ENCODE measurements at places on chromosomes 1 and 21. TPM values are rescaled to one million over a fixed set of nuclear protein-coding genes. Genes with fewer than 3 reads are reported as not detected.

DNA sequence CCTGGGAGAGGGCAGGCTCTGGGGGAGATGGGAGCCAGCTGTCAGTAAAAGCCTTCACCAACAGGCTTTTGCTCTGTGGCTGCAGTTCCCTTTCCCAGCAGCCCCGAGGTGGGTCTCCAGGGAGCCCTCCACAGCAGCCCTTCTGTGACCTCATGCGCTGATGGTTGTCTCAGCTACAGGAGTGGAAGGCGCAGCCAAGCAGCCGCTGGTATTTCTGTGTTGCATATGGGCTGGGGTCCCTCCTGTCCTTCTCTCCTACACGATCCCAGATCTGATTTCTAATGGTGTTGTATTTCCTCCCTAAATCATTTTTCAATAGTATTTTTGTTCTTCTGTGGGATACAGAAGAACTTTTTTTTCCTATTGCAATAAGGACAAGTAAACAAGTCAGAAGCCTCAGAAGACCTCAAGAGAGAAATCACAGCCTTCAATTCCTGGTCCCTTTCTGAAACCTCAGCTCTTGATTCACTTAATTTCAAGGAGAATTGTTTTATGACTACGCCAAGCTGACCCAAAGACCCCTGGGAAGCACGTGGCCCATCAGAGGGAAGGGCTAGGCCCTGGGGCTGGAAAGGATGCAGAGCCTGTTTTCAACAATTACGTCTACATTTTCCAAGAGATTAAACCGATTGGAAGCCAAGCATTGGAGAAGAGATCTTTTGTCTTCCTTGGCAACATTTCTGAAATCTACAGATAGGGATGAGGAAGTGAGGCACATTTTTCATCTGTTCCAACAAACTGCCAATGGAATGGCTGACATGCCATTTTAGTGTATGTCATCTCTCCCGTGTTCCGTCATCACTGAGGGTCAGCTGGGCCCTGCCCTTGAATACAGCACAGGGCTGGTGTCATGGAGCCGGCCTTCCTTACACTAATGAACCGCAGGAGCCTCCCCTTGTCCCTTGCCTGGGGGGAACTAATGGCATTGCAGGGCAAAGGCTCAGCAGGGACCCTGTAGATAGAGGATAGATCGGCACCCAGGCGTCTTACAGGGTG lies 42.0 kb upstream of the SCCPDH start:
- no peak for DNase-seq

GRCh38 chr1:191882870-191883269 lies 275.4 kb upstream of the RGS18 start:
- DNase-seq, result no peak

GRCh38 chr1:109990302-109990653 lies 5.7 kb downstream of the AHCYL1 start:
- no peak for DNase-seq

GRCh38 chr1:59198564-59198963 lies 98.3 kb upstream of the FGGY start:
- DNase-seq, result no peak

DNA sequence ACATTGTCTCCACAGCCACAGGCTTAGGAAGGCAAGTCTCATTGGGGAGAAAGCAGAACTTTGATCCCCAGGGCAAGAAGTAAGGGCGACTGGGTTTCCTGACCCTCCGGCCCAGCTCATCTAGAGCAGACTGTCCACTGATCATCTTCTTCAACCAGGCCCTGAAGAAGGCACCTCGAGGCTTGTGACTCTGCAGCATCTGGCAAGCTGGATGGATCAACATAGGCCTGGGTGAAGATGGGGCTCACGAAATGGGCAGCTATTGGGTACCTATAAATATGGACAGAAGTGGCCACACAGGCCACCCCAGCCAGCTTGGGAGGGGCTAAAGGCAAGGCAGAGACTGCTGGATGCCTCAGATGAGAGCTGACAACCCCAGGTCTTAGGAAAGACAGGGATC lies 13.0 kb downstream of the TAL1 start:
- DNase-seq, result no peak

GRCh38 chr1:243459059-243459458 lies 203.2 kb downstream of the SDCCAG8 start:
- DNase-seq, result no peak

Gene MTMR11
- 5.1 TPM for total RNA-seq

Gene FAM3B
- total RNA-seq, result not detected
